Activated naive CD4-positive, alpha-beta T cell treated with anti-CD3 and anti-CD28 coated beads, Interleukin-2, amount 10 ng/mL, durations not matched to agents 7 days and 5 days (primary cell): ENCODE measurements at places on chromosomes 3 and 15.
A peak's percentile ranks its signal among the peaks of the same experiment; 100 is the strongest.

DNA sequence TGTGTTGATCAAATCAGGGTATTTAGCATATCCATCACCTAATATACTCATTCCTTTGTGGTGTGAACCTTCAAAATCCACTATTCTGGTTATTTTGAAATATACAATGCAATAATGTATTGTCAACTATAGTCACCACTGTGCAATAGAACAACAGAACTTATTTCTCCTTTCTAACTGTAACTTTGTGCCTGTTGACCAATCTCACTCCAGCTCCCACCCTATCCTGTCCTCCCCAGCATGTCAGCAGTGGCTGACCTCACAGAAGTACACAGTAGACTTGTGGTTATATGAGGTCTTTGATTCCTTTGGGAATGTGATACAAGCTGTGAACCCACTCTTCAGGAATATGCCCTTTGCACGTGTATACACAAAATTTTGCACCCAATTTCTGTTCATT, 64.2 kb downstream of the ECT2 start:
- no peak for DNase-seq

- no peak for DNase-seq
These were observed 19.5 kb upstream of the SAMD7 start for GRCh38 chr3:169891886-169892285.

DNA sequence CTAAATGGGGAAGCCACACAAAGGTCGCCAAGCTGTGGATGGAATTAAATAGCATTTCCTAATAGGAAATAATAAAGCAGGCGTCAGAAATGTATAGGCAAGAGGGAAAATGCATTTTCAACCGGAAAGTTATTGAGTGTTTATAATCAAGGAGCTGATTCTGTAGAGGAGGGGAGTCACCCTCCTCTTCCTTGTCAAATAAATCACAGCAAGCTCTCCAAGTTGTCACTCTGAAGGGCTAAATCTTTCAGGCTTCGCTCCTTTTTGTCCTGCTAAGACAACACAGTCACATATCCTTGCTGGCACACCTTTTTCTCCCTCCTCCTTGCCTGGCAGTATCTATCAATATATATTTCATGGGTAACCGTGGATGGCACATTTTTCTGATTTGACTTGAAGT, 338.4 kb downstream of the SATB1 start:
- DNase-seq: no peak

- peak; percentile 55 for DNase-seq
These were observed 12.4 kb downstream of the KLF13 start for GRCh38 chr15:31338879-31339557.

- peak; percentile 32 for DNase-seq
These were observed 37.2 kb upstream of the DENND4A start for GRCh38 chr15:65829130-65829764.

- no peak for DNase-seq
These were observed 255.5 kb upstream of the TGFBR2 start for GRCh38 chr3:30350901-30351300.

DNA sequence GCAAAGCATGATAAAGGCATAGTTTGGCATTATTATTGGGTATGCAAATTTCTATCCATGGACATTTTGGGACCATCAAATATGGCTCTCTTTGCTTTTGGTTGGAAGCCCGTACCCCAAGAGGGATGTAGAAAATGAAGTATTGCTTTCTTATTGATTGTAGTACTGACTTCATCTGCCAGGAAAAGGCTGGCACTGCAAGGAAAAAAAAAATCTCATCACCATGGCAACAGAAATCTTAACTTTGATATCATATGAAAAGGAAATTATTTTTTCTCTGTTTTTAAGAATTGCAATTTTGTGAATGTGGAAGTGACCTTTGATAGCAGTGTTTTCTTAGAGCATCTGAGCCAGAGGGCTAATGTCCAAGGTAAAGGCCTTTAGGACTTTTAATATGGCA, 151.7 kb downstream of the TMEM108 start:
- no peak for DNase-seq

GRCh38 chr3:197029511-197030167, at the start of gene MELTF:
MELTF (minus strand) TSS chr3:197029817; CDS start chr3:197029702, 115 bp downstream.
- DNase-seq: peak; percentile 80

- no peak for DNase-seq
These were observed 187.0 kb downstream of the CDIN1 start for GRCh38 chr15:36766449-36766848.

DNA sequence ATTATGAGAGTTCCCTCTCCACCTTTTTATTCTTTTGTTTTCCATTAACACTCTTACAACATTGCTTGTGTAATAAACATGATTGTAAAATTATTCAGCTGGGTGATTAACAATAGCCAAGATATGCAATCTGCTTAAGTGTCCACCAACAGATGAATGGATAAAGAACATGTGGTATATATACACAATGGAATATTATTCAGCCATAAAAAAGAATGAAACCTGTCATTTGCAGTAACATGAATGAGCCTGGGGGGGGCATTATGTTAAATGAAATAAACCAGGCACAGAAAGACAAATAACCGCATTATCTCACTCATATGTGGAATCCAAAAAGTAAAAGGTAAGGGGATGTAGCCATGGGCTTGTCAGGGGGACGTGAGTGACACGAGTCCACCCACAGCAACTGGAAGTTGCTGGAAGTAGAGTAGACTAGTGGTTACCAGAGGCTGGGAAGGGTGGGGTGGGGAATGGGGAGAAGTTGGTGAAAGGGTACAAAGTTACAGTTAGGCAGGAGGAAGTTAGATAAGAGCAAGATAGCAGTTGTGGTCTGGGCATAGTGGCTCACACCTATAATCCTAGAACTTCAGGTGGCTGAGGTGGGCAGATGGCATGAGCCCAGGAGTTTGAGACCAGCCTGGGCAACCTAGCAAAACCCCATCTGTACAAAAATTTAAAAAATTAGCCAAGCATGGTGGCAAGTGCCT, 28.7 kb upstream of the CD47 start:
- DNase-seq: no peak

DNA sequence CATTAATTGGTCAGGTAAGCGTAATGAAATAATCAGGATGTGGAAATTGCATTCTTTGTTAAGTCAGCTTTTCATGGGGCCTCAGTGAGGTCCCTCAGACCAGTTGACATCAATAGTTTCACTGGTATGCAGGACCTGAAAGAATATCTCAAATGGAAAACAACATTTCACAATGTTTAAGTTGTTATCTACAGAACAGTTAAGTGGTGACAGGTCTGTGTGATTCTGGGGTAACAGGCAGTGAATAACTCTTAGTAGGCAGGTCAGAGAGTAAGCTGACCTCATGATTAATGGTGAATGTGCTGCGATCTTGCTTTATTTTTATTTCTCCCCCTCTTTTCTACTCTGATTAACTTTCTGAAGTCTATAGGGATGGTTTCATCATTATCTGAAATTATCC, 28.9 kb upstream of the ACP3 start:
- DNase-seq: no peak

- no peak for DNase-seq
These were observed 35.5 kb downstream of the DUT start for GRCh38 chr15:48366584-48367312.

GRCh38 chr15:69551391-69552056, 98.9 kb downstream of the RPLP1 start:
- DNase-seq: no peak

DNA sequence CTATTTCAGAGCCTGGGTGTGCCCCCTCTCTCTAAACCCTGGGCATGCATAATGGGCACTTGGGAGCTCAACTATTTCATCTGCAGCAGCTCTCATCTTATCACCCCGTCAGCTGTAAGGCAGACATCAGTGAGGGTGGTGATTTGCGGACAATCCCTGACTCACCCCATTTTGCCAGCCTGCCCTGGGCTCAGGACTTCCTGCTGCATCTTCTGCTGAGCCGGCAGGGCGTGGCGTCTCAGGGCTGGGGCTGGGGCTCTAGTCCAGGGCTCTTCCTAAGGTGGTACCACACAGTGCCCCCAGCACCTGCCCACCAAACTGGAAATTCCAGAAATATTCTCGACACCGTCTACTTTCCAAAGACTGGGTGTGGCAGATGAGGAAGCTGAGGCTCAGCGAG, 925 bp upstream of the PSTPIP1 start:
- peak; percentile 68 for DNase-seq

- no peak for DNase-seq
These were observed 8.9 kb downstream of the DNAJC19 start for GRCh38 chr3:180980611-180981010.

GRCh38 chr3:136787349-136787748, 31.6 kb upstream of the SLC35G2 start:
- peak; percentile 40 for DNase-seq

DNA sequence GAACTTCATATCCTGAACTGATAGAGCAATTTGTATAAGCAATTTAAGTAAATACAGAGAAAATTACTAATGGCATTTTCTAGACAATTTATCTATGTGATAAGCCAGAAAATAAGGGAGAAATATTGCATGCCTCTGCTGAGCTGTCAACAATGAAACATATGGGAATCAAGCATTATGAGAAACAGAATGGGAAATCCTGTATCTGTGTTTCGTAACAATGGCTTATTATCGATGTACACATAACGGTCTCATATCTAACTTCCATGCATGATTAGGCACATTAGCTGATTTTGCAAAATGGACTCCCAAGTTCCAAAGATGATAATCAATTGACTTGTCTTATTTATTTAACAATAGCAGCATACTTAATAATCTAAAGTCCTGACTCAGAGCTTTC, 30.4 kb upstream of the KCNMB2 start:
- DNase-seq: no peak

GRCh38 chr15:87817553-87817952, 439.0 kb downstream of the NTRK3 start:
- no peak for DNase-seq

DNA sequence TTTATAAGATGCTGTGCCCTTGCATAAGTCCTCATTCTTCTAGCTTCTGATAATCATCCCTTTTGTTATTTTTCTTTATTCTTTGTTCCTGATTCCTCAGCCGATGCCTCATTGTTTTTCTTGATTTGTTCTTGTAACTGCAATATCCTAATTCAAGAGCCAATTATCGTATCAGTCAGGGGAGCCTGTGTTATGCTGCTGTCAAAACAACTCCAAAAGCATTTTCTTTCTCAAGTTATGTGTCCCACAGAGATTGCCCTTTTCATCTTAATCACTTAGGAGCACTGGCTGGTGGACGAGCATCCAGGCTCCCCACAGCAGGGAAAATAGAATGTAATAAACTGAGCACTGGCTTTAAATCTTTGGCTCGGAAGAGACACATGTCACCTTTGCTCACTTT, 207.3 kb downstream of the CHL1 start:
- DNase-seq: no peak

- no peak for DNase-seq
These were observed 1434.1 kb downstream of the SI start for GRCh38 chr3:163644172-163644571.
